ENCODE measurements at places on chromosomes 2 and 18. TPM values are rescaled to one million over a fixed set of nuclear protein-coding genes. Genes with fewer than 3 reads are reported as not detected.

GRCh38 chr18:75131381-75132000 is 77.4 kb downstream of the PTGR3 start:
- no peak for DNase-seq

The ASB18 gene
- 4.6 TPM for total RNA-seq

DNA sequence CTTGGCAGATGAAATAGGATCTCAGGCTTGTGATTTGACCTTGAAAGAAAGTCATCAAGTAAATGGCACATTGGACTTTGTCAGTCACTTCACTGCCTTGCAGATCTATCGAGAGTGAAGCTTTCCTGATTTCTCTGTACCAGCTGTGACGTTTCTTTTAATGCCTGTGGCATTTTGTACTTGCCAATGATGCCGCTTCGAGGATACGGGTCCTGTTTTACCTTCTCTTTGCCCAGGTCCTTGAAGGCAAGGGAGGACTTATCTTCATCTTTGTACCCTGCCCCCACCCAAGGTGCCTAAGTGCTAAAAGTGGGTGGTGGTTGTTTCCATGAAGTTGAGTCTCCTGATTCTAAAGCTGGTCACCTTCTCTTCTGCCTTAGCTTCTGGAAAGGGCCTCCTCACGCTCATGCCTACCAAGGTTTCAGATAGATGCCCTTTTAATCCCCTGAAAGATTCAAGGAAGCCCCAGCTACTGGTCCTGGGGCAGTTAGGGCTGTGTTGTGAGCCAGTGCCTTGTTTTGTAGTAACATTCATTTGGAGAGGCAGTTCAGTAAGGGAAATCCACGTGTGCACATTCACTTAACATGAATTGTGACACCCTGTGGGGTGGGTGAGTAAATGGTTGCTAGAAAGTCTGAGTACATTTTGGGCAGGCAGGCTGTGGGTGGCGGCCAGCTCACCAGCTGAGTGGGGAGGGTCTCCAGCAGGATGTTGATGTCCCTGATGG is 6.1 kb downstream of the LBH start:
- no peak for DNase-seq

GRCh38 chr18:21167641-21168377 is 56.2 kb upstream of the ROCK1 start:
- DNase-seq: no peak

DNA sequence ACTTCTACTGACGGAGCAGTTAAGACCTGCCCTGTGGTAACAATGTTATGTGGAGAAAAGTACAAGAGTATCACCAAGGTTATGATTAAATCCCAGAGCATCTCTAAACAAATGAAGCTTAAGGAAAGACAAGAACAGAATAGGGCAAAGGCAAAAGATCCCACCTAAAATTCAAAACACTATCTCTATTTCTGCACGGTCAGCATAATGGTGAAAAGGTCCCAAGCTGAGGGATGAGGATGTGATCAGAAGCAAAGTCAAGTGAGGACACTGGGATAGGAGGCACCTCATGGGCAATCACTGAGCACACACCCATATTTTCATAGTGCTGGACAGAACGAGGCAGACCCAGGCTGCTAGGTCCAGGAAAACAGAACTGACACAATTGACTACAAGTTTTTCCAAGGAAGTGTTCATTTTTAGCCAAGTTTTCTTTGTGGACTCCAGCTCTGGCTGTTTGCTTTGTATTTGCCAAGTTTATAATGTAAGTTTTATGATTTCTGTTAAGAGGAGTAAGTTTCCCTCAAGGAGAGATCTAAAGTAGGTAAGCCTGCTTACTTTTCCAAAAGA is 77.8 kb downstream of the NCKAP5 start:
- no peak for DNase-seq

- DNase-seq: no peak
These were observed 158.8 kb upstream of the ARL4C start for GRCh38 chr2:234655706-234656105.

- DNase-seq: no peak
These were observed 18.9 kb downstream of the TGIF1 start for GRCh38 chr18:3468833-3469232.

The CELF4 gene
- total RNA-seq: not detected

DNA sequence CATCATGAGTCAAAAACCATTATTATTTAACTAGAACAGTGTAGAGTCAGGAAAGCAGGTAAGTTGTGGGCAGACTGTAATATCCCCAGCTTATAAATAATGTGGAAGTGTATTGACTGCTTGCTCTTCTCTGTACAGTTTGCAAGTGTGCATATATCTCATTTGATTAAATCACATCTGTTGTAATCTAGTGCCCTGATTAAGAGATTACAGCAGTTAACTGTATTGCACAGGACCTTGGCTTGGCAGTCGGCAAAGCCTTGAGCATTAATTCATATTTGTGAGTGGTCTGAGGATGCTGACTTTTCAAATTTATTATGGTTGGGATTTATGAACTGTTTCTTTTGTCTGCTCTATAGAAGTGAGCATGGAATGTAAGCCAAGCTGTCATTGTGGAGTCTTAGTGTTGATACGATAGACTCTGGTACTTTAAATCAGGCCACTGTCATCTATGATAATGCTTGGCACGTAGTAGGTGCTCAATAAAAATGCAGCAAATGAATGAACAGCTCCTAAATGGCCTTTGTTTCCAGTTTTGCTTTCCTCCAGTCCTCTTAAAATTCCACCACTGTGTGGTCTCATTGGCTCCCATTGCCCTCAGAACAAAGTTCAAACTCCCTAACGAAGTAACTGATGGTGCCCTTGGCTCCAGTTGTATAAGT is 48.3 kb downstream of the RAB31 start:
- no peak for DNase-seq

DNA sequence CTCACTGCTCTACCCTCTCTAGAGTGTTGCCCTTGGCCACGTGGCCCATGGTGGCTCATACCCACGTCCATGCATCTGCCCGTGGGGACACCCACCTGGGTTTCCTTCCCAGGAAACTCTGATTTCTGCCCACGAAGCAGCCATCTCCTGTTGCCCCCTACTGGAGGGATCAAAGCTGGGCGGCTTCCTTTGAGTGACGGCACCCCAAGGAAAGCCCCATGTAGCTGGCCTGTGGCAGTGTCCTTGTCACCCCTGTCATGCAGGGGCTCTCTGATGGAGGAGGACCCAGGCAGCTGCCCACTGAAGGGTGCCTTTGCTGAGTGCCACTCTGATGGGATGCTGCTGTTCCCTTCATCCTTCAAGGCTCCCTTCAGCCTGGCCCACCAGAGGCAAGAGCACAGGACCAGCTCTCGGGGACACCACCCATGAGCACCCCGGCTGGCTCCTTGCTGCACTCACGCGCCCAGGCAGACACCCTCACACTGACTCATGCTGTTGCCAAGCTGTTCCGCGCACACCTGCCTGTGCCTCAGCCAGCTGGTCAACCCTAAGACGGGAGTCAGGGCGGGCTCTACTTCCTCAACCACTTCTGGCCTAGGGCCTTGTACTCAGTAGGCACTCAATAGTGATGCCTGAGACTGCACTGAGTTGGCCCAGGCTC is 101.1 kb downstream of the CTIF start:
- no peak for DNase-seq

The ENOSF1 gene
- 25.3 TPM for total RNA-seq

DNA sequence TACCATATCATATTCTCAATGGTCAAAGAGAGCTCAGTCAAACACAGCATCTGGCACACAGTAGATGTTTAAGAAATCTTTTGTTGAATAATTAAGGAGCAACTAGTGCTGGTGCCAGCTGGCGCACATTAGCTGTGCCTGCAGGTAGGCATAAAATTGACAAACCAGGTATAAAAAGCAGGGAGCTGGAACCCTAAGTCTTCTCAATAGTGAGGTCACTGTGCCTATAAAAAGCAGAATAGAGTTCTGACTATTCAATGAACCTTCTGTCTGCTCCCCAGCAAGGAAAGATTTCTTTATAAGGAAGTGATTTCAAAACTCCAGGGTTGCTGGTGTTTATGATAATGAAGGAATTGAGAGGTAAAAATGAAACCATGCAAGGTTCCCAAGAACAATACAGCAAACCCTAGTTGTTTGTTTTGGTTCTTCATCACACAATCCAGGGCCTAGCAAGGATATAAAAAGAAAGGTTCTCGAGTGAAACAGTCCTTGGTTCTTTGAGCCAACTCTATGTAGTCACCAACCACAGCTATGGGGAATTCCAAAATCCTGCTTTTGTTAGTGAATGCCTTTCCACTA is 76.1 kb downstream of the THADA start:
- no peak for DNase-seq

DNA sequence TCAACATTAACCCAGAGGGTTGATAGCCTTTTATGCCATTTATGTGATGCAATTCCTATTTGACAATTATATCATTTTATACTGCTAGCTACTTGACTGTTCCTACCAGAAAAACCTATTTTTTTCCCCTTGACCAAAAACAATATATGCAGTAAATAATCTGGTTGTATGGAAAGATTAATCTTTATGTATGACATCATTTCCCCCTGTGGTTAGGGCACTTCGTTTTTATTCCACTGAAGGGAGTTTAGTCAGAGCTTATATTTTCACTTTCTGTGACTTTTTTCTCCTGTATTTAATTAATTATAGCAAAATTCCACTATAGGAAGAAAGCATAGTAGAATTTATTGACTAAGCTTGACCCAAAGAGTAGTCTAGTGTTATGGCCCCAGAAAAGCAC is 107.6 kb downstream of the HAUS1 start:
- DNase-seq: no peak

- no peak for DNase-seq
These were observed 26.2 kb upstream of the PMAIP1 start for GRCh38 chr18:59873641-59874040.

The CFC1 gene
- total RNA-seq: not detected

DNA sequence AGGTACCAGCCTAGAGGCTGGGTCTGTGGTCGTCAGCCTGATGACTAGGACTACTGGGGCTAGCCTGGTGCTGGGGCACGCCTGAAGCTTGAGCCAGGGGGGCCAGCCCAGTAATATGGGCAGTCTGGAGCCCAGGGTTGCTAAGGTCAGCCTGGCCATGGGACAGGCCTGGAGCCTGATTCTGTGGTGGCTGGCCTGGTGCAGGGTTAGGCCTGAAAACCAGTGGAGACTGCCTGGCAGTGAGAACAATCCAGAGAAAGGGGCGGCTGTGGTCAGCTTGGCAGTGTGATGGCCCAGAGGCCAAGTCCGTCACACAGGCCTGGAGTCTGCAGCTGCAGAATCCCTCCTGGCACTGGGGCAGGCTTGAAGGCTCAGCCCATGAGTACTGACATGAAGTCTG is 445.8 kb downstream of the SATB2 start:
- no peak for DNase-seq

The VAMP8 gene
- total RNA-seq: 26.1 TPM

- no peak for DNase-seq
These were observed 31.3 kb downstream of the SP140L start for GRCh38 chr2:230358305-230358704.
